GM23248 (cell line): ENCODE measurements at places on chromosomes 12 and 14. TPM values are rescaled to one million over a fixed set of nuclear protein-coding genes. Genes with fewer than 3 reads are reported as not detected.

DNA sequence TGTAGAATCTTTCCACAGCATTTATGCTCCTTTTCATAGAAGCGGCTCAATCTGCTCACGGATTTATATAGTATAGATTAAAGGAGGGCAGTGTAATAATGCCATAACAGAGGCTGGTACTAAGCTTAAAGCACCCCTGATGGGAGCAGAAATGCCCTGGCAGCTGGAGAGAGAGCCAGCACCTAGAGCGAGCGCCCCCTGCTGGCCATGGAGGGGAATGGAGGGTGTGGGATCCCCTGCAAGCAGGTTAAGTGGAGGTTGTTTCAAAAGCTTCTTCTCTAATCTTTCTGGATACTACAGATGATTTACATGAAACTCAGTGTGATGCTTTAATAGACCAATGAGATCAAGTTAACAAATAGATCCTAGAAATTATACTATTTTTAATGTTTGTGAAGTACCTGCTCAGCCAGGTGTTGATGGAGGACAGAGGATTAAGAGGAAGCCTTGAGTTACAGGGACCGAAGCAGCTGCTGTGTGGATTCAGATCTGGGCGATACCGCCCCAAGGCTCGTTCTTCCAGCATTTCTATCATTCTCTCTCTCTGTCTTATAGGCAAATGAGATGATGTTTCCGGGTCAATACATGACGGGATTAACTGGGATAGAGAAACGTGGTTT lies 1519.3 kb upstream of the TMEM132C start:
- peak; percentile 45 for DNase-seq

GRCh38 chr12:14396071-14396470 lies 30.6 kb downstream of the ATF7IP start:
- DNase-seq, result no peak

Gene NYNRIN
- polyA plus RNA-seq, result 2.2 and 2.5 TPM in 2 replicates

Gene AICDA
- not detected in 2 replicates for polyA plus RNA-seq

Gene GRIN2B
- polyA plus RNA-seq, result under 0.01 TPM in 1 of 2 replicates, not detected in the other

- DNase-seq, result no peak
Measured at GRCh38 chr14:75612157-75612556, 33.7 kb downstream of the FLVCR2 start.

Gene TCL1A
- not detected in 2 replicates for polyA plus RNA-seq

GRCh38 chr14:30317729-30318128 lies 241.2 kb upstream of the G2E3 start:
- no peak for DNase-seq

- DNase-seq, result no peak
Measured at GRCh38 chr14:91333650-91334039, 84.0 kb downstream of the CCDC88C start.

GRCh38 chr14:105143451-105144025 lies 25.0 kb downstream of the JAG2 start:
- no peak for DNase-seq

DNA sequence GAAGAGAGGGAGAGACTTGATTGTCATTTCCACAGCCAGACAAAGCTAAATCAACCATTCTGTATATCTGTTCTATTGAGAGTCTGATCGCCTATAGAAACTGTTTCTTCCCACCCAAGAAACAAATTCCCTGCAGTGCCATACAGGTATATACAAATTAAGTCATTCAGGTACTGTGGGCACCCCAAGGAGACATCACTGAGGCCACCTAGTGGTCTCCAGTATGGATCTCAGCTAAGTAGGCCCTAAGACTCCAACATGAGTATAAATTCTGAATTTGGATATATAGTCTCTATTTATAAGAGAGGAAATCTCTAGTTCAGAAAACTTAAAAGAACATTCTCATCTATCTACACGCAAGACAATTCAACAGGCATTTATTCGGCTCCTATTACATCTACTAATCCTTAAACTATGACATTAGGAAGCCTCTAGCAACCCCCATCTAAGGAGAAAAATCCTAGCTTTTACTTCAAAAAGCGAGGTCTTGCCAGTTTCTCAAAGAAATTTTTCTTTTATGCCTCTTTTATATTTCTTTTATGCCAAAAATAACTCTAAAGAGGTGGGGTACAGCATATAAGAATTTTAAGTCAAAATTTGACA lies 62.6 kb downstream of the DCAF5 start:
- peak; percentile 64 for DNase-seq

GRCh38 chr12:72521326-72521725 lies 249.2 kb downstream of the TRHDE start:
- no peak for DNase-seq

DNA sequence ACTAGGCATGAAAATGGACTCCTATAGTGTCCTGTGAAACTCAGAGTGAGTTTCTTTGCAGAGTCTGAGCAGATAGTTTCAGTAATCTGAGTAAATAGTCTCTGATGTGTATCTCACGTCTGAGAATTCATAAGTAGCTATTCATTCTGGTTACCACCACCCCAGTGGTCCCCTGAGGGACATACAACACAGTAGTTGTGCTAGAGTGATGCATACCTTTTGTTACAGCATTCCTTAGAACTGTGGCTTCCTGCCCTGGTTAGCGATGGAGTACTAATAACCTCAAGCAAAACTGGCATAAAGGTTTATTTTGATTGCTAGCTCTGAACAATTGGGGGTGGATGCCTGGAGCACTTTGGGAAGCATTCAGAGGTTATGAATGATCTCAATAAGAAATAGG lies 114.7 kb downstream of the DAAM1 start:
- peak; percentile 69 for DNase-seq

Gene PLEKHA5
- polyA plus RNA-seq, result 9.1 and 10.0 TPM in 2 replicates

DNA sequence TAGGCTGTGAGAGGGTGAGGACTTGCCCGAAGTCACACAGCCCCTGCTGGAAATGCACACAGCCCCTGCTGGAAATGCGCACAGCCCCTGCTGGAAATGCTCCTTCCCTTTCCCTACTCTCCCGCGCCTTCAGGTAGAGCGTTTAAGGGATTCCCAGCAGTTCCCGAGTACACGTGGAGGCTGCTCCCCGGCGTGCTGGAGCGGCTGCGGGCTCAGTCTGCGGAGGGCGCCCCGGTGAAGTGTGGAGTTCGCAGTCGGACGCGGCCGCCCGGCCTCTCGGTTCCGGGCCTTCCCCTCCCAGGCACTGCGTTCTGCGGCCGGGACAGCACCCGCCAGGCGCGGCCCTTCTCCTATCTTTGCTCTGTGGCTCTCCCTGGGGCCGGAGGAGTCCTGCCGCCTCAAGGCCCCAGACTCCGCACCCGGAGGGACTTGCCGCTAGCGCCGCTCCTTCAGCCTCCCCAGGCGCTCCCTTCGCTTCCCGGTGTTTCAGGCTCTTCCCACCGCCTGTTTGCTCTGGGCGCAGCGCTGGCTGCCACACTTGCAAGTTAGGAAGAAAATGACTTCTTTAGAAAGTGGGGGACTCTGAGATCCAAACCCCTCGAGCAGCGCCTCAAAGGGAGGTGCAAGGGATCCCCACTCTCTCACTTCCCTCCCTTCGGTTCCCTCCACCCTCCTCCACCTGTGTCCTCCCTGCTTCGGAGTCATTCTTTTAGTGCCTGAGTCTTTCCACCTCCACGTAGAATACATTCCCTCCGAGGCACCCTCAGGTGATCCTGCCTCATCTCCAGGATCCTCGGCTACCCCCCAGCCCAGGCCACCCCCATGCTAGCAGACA lies 8.3 kb upstream of the TBX5 start:
- peak; percentile 70 for DNase-seq

DNA sequence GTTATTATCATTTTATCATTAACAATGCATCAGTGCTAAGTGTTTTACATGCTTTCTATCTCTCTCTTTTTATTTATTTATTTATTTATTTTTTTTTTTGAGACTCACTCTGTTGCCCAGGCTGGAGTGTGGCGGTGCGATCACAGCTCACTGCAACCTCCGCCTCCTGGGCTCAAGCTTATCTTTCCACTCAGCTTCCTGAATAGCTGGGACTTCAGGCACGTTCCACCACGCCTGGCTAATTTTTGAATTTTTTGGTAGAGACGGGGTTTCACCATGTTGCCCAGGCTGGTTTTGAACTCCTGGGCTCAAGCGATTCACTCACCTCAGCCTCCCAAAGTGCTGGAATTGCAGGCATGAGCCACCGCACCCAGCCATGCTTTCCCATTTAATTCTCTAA lies 3.9 kb upstream of the BTG1 start:
- DNase-seq, result no peak

- peak; percentile 65 for DNase-seq
Measured at GRCh38 chr14:67704484-67705089, 2.9 kb downstream of the RDH12 start.

Gene PLXNC1
- 0.70 and 0.78 TPM in 2 replicates for polyA plus RNA-seq

Gene CCDC60
- not detected in 2 replicates for polyA plus RNA-seq

Gene KRT3
- polyA plus RNA-seq, result not detected in 2 replicates

DNA sequence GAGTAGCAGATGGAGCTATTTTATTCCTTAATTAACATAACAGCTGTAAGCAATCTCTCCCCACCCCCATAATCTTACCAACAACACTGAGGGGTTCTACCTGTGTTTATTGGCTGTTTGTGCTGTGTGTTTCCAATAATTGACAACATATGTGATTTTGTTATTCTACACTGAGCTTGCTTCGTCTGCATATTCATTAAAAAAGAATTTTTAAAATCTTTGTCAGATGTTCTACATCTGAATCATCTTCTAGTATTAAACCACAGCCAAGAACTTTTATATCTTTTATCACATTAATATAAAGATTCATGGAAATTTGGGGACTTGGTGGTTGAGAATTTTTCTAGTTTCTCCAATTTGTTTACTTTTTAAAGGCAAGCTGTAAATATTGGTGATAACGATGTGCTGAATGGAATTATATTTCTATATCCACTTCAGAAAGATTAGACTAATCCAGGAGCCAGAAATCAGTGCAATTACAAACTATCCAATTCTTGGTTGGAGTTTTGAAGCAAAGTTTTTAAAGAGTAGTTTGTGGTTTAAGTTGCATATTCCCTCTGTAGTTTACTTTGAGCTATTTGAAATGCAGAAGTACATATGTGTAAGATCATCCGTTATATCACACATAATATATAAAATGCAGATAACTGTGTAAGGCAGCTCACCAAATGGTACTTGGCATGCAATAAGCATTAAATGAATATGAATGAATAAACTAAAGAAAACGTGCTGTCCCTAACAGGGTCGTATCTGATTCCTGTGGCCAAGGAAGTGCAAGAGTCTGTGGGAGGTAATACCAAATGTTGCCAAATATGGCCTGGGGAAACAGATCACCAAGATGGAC lies 206.9 kb downstream of the PELI2 start:
- peak; percentile 79 for DNase-seq

GRCh38 chr12:1587927-1588574 lies 6.3 kb downstream of the FBXL14 start:
- no peak for DNase-seq

DNA sequence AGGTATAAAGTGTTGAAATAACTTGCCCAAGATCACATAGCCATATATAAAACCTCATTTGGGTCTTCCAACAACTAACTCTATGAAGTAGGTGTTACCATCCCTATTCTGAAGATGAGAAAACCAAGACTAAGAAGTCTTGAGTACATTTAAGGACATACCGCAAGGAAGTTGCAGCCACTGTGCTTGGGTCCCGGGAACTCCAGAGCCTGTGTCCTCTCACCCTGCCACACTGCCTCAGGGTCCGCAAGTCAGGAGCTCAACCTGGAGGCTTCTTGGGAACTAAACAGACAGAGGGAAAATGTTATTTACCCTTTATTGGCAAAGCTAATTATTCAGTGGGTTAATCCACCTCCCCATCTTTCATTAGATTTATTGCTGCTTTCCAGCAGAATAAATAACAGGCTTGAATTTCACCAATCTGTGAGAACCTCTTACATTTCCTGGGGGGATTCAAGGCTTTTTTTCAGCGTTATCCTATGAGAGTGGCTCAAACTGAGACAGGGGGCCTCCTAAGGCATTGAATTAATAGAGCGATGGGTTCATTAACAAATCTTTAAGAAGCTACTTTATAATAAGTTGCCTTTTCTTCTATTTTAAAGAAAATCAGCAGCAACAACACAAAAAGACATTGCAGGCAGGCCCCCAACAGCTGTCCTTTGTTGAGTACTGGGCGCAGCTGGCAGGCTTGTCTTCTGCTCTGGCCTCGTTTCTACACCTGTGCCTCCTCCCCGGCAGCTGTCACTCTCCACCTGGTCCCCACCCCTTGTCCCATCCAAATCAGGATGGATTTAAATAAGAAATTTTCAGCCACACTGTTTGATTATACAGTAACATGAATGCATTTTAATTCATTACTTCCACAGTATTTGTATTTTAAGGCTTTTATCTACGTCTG lies 25.3 kb downstream of the PHLDA1 start:
- DNase-seq, result no peak

Gene OASL
- 0.09 and 0.13 TPM in 2 replicates for polyA plus RNA-seq

Gene TEX22
- 0.27 and 0.46 TPM in 2 replicates for polyA plus RNA-seq

Gene SALL2
- 0.69 and 1.3 TPM in 2 replicates for polyA plus RNA-seq

DNA sequence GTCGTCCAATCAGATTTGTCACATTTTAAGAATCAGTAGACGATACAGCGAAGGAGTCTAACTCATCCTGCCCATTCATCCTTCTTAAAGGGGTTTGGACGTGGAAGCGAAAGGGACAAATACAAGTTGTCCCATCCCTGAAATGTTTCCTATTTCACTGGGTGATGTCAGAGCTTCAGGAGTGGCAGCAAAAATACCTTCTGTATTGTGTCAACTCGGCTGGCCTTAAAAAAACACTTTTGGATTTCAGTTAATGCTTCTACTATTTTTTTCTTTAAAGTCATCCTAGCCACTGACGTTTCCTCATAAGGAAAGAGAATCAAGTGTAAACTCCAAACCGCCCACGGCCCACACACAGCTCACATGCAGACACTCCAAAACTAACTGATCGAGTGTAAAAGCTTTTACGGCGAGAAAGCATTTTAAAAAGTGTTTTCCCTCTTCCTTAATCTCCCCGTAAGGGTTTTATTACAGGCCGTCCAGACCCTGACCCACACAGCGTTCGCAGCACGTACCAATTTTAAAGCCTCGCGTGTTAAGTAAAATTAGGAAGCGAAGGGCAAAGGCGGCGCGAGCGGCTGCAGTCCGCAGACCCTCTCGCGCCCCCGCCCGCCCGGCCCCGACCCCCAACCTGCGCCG lies 593 bp downstream of the CFL2 start:
- DNase-seq, result peak; percentile 91

DNA sequence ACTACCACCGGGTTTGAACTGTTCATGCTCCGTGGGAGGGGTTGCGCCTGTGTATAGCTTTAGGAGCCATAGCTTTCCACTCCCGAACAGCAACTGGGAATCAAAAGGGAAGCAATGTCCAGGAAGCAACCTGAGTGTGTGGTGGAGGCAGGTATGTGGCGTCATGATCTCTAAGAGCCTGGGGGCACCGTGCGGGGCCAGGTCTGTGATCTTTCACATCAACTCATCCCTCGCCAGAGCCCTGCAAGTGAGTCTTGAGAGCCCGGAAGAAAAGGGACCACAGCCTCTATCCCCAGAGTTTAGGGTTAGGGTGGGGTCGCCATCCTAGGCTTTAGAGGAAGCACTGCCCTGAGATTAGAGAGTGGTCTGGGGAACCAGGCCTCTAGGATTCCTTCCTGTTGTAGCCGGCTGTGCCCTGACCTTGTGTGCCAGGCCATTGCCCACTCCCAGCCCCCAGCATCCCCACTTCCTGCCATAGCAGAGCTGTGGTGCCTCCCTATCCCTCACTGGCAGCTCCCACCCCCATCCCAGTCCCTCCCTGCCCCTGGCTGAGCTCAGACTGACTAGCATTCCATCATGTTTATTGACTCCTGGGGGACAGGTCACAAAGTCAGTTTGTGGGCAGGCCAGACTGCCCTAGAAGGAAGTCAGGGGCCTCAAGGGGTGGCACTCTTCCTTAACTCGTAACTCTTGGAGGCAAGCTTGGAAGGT lies 745 bp upstream of the ADCY4 start:
- DNase-seq, result no peak
